ENCODE measurements at places on chromosomes 12 and 14.

DNA sequence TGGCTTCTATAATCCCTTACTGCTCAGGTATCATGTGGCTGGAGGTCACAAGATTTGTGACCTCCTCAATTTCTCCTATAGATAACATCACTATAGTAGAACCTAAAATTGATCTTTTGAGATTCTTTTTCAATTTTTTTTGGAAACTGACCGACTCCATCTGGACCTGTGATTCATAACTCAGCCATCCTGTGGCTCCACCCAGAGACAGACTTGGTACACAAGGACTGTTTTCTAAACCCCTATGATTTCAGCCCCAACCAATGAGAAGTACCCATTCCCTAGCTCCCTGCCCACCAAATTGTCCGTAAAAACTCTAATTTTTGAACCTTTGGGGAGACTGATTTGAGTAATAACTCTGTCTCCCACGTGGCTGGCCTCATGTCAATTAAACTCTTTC lies 148.9 kb downstream of the SYT10 start:
- DNase-seq = no peak

DNA sequence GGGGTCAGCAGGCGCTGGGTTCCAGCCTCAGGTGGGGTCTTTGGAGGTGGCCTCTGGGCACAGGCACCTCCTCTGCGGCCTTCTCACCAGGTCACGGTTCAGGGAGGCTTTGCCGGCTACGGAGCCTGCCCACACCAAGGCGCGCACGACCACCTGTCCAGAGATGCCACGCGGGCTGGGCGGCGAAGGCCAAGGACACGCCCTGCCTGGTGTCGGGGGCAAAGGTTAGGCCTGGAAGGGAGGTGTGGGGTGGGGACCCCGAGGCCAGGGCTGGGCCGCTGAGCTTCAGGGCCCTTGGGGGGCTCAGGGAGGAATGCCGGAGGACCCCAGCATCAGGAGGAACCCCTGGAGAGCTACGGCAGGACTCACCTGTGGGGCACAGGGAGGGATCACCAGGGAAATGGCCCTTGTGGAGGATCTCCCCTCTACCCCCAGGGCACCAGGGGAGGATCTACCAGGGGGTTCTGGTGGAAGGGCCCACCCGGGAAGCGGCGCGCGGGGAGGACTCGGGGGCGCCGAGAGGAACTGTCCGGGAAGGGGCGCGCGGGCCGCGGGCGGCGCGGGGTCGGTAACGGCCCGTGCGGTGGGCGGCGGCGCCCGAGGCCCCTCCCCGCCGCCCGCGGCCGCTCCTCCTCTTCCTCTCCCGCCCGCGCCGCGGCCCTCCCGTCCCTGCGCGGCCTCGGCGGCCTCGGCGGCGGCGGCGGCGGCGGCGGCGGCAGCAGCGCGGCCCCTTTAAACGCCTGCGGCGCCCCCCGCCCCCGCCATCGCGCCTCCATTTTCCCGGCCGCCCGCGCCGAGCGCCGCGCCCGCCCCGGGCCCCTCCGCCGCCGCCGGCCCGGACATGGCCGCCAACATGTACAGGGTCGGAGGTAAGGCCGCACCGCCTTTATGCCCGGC lies at the start of gene MTA1:
Gene MTA1, plus strand, starts transcription at position 633 of the 897 bp plus-strand sequence. Its CDS starts 209 bp downstream, at position 842.
- DNase-seq = peak; percentile 60

GRCh38 chr12:56212361-56212760 lies 9.4 kb downstream of the RNF41 start:
- DNase-seq = no peak

DNA sequence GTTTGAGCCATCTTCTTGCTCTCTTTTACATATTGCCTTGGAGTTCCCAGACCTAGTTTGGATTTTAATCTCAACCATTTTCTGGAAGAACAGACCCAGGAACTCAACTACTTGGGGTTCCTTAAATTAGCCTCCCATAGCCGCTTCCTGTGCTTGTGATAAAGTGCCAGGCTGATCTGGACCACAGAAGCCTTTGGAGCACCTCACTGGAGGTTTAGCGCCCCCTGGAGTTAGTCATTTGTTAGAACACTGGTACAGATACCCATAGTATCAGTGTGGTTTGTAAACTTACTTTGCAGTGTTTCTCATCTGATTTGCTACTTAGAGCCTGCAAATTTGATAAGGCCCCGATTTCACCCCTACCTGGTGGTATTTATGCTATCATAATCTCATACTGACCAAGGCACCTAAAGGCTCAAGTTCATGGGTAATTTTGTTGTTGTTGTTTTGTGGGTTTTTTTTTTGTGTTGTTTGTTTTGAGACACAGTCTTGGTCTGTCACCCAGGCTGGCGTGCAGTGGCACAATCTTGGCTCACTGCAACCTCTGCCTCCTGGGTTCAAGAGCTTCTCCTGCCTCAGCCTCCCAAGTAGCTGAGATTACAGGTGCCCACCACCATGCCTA lies 3.7 kb downstream of the UNC119B start:
- DNase-seq = peak; percentile 76

DNA sequence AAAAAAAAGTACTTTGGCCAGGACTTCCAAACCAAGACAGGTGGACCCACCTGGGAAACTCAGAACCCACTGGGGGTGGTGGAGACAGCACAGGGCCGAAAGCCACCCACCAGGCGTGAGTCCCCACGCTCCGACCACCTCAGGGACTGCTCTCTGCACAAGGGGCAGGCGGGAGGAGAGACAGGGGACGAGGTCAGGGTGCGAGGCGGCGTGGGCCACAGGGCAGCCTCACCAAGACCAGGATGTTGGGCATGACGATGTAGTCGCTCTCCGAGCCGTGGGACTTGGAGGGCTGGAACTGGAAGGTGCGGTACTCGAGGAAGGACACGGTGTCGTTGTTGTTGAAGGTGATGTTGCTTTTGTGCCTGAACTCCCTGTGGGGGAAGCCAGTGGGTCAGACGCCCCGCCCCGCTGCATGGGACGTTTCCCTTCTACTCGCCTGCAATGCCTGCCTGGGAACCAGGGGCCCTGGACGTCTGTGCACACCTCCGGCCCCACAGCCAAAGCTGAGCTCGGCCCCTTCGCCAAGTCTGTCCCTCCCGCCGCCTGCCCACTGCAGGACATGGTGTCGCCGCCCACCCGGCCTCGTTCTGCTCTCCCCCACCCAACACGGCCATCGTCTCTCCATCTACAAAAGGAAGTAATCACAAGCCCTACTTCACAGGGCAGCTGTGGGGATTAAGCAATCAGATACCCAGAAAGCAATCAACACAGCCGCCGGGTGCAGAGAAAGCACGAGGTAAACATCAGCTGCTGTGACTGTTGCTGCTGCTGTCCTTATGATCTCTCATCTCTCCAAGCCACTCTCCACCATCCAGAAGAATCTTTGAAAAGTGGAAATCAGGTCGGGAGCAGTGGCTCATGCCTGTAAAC lies 48.7 kb downstream of the SCARB1 start:
- DNase-seq = no peak

- DNase-seq = no peak
These were observed 46.7 kb upstream of the EVL start for GRCh38 chr14:100018482-100018881.

GRCh38 chr12:106975993-106976658 lies 10.8 kb downstream of the MTERF2 start:
- DNase-seq = no peak

DNA sequence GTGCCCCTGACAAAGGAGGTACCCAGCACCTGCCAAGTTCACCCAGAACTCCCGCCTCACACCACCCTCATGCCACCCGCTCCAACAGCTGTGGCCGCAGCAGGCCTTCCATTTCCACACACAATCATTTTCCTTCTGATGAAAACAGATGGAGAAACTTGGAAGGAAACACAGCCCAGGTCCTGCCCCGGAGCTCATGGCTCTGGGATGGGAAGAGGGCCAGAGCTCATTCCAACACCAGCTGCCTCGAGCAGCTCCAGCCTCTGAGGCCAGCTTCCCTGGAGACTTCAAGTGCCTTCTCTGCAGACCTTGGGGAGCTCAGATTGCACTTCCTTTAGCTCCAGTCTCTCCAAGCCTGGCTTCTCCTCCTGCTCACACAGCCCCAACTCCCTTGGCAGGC lies 55.1 kb upstream of the CMKLR1 start:
- DNase-seq = no peak

GRCh38 chr12:59093073-59093772 lies 172.9 kb upstream of the LRIG3 start:
- no peak for DNase-seq

Measured in COR-L47 (cell line).